ENCODE measurements at places on chromosomes 16 and 17.

- DNase-seq, result peak; percentile 57
Observed at GRCh38 chr16:88553739-88554138, 16.5 kb upstream of the ZC3H18 start.

GRCh38 chr17:78170692-78171590 lies 2.6 kb downstream of the SYNGR2 start:
- no peak for DNase-seq

GRCh38 chr16:85539084-85539483 lies 74.0 kb upstream of the GSE1 start:
- no peak for DNase-seq

- no peak for DNase-seq
Observed at GRCh38 chr17:27458524-27458908, 2.3 kb downstream of the KSR1 start.

DNA sequence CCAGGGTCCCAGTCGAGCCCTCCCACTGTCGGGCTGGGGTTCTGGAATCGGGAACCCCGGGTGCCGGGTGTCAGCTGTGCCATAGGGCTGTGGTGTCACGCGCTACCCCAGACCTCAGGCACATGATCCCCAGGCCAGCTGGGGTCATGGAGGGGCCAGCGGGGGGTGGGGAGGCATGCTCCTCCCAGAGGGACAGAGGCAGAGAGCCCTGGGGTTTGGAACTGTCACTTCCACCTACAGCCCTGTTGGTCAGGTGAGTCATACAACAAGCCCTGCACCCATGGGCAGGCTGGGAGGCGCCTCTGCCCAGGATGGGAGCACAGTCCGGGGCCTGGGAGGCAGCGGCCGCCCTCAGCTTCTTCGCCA lies 63.0 kb downstream of the BAIAP2 start:
- DNase-seq, result no peak

- DNase-seq, result no peak
Observed at GRCh38 chr17:74088285-74088933, 115.1 kb upstream of the RPL38 start.

GRCh38 chr17:17514361-17514992 lies 18.3 kb upstream of the RASD1 start:
- DNase-seq, result no peak

DNA sequence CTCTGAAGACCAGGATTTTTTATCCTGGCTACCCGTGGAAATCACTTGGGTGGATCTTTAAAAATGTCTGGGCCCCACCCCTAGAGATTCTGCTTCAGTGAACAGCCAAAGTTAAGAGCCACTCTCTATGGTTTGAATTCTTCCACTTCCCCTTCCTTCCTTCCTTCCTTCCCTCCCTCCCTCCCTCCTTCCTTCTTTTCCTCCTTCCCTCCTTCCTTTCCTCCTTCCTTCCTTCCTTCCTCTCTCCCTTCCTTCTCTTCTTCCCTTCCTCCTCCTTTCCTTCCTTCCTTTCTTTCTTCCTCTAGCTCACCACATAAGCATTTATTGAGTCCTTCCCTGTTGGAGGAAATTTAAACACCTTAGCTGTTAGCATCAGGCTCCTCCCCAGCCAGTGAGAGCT lies 203.6 kb downstream of the KATNIP start:
- DNase-seq, result no peak

GRCh38 chr16:81765111-81765919 lies 13.8 kb upstream of the PLCG2 start:
- no peak for DNase-seq

DNA sequence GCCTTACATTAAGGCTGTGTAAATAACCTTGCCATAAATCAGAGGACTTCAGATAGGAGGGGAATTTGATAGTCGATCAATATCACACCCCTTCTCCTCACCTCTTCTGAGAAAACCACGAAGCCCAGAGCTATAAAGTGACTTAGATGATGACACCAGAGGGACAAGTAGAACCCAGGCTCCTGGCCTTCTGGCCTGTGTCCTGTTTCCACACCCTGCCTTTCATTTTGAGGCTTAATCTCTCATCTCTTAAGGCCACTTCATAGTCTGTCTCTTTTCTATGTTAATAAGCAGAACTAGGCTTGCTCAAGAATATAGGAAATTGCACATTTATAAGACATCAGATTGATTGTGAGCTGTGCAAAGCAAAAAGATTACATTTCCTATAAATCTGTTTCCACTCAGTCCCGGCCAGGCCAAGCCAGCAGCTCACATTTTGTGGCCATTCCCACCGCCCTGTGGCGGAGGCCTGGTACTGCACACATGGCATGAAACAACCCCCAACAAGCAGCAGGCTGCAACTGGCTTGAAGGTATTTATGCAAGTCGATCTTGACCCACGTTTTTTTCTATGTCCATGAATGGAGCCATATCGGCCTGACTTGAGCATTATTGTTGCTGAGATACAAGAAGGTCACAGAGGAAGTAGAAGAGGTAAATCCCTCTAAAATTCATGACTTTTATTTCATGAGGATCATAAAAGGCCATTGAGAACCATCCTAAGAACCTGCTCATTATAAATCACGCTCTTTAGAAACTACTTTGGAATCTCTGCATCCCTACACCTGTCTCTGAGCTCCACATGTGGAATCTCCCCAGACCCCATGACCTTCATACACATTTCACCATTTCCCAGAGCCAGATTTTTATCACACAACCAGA lies 93.7 kb downstream of the PMP22 start:
- peak; percentile 64 for DNase-seq

DNA sequence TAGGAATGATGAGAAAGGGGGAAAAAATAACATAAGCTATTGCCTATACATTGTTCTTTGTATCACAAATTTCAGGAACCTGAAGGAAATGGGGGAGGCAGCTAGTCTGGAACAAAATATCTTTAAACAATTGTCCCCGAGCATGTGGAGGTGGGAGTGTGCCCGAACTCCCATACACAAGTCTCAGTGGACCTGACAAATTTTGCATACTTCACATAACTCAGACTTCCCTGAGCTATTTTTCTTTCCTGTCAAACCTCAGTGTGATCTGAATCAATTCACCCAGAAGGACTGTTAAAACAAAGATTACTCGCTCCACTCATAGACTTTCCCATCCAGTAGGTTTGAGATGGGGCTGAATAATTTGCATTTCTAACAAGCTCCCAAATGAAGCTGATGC lies 1.6 kb upstream of the XPO6 start:
- DNase-seq, result no peak

GRCh38 chr16:79554912-79555311 lies 45.6 kb downstream of the MAF start:
- DNase-seq, result no peak

GRCh38 chr17:15744885-15745284 lies 12.8 kb downstream of the TBC1D26 start:
- DNase-seq, result no peak

DNA sequence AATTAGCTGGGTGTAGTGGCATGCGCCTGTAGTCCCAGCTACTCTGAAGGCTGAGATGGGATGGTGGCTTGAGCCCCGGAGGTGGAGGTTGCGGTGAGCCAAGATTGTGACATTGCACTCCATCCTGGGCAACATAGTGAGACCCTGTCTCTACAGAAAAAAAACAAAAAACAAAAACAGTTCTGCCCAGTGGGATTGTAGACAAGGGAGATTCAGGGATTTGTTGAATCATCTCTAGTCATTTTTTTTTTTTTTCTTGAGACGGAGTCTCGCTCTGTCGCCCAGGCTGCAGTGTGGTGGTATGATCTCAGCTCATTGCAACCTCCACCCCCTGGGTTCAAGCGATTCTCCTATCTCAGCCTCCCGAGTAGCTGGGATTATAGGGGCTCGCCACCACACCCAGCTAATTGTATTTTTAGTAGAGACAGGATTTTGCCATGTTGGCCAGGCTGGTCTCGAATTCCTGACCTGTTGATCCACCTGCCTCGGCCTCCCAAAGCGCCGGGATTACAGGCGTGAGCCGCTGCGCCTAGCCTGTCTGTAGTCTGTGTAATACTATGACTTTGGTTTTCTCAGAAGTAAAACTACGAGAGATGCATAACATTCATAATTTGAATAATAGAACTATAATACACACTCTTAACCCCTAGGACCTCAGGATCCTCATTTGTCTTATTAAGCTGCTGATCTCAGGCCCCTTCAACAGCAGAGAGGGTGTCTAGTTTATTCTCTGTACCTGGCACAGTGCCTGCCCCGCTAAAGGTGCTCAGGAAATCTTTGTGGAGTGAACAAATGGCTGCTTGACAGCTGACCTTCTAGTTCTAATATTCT lies 1.4 kb downstream of the TEN1 start:
- DNase-seq, result no peak
